ENCODE measurements at places on chromosomes 11 and 22.

DNA sequence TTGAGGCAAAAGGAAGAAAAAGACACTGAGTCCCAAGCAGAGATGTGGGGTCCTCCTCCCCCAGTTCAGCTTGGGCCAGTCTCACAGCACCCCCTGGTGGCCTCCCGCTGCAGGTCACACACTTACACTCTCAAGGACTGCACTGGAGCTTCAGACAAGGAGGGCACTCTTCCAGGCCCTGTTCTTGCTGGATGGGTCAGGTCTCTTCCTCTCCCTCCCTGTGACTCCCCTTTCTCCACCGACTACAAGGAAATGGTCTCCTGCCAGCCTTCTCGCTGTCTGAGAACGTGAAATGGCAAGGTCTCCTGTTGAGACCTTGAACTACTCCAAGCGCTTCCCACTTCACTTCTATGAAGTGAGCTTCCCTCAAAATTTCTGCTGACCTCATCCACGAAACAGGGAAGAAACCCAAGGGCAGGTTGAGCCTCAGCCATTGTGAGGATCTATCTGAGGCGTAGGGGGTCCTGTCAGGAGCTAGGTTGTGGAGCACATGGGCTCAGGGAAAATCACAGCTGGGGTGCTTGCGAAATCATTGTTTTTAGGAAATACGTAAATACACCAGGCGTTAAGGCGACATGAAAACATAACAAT is 11.2 kb upstream of the IGLL1 start:
- DNase-seq = peak; percentile 43

- DNase-seq = no peak
Observed at GRCh38 chr11:128662076-128662475, 31.8 kb upstream of the FLI1 start.

- no peak for DNase-seq
Observed at GRCh38 chr11:98358551-98358950, 662.2 kb upstream of the CNTN5 start.

DNA sequence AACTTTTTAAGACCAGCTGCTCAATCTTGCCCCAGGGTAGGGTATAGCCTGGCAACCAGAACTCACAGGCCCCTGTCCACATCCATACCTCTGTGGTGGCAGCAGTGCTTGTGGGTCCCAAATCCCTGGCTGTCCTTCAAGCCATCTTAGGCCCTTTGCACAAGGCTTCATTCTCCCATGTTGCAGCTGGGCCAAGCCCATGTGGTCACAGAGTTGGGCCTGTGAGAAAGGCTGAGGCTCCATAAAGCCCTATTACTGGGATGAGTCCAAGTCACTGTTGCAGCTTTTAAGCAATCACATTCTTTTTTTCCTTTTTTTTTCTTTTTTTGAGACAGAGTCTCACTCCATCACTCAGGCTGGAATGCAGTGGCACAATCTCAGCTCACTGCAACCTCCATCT is 47.9 kb upstream of the SLC25A1 start:
- DNase-seq = no peak

DNA sequence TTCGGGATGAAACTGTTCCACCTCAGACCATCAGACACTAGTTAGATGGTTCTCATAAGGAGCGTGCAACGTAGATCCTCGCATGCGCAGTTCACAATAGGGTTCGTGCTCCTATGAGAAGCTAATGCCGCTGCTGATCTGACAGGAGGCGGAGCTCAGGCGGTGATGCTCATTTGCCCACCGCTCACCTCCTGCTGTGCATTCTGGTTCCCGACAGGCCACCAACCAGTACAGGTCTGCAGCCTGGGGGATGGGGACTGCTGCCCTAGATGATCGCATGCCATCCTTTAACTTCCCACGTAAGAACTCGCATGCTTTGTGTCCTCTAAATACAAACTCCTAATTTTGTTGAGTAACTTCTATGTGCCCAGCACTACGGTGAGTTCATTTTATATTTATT is 62.6 kb downstream of the EFCAB6 start:
- DNase-seq = no peak

- DNase-seq = no peak
Observed at GRCh38 chr11:126578426-126578825, 222.9 kb downstream of the ST3GAL4 start.

- DNase-seq = no peak
Observed at GRCh38 chr22:48099251-48099650, 1336.8 kb downstream of the TBC1D22A start.

GRCh38 chr11:6225896-6226295 is 8.5 kb downstream of the FHIP1B start:
- no peak for DNase-seq

- no peak for DNase-seq
Observed at GRCh38 chr11:71580057-71581003, 2.3 kb downstream of the KRTAP5-11 start.

- DNase-seq = no peak
Observed at GRCh38 chr11:93089474-93090102, 108.2 kb downstream of the SLC36A4 start.

DNA sequence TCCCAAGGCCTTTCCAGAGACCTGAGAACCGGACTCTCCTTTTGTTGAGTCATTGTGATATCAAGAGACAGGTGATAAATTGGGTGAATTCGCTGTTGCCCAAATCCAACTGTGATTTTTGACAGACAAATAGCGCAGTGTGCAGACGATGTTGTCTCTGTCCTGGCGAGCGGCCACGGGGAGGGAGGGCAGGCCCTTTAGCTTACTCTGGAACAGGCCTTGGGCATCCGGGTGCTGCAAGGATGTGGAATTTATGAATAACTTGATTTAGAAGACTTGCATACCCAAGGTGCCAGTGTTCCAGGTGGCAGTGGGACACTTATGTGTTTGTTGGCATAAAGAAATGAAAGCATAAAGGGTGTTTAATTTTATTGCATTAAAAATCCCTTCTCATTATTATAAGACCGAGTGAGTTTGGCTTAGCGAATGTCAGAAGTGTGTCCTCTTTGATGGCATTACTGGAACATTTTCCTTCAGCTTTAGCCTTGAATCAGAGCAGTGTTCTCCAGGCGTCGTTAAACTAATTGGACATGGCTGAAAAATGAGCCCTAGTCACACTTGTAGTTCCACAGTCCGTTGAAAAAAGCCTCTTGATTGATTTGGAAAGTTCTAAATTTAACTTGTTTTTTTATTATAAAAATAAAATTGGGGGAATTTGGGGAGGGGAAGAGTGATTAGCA is 9.4 kb downstream of the LDLRAD3 start:
- DNase-seq = no peak

- no peak for DNase-seq
Observed at GRCh38 chr11:15146271-15147003, 31.7 kb downstream of the INSC start.

DNA sequence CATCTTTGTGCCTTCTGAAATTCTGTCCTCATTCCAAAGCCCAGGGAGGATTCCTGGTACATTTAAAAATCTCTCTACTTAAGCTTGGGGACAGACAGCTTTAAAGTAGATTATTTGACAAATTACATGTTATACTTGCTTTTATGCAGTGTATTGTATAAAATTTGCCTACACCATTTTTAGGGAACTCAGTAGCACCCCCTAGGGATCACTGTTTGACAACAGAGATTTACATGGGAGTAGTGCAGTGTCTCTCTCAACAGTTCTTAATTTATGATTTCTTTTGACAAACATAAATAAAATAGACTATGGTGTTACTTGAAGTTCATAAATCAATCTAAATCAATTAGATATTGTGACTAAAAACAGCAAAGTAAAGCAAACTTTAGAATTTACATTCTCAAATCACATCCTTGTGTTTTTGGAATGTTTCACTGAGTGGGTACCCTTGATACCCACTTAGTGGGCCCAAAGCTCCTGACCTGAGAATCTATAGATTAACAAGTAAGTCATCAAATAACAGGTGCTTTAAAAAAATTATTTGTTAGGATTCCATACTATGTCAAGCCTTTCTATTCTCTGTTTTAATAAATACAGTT is 428.8 kb downstream of the DYNC2H1 start:
- DNase-seq = no peak

DNA sequence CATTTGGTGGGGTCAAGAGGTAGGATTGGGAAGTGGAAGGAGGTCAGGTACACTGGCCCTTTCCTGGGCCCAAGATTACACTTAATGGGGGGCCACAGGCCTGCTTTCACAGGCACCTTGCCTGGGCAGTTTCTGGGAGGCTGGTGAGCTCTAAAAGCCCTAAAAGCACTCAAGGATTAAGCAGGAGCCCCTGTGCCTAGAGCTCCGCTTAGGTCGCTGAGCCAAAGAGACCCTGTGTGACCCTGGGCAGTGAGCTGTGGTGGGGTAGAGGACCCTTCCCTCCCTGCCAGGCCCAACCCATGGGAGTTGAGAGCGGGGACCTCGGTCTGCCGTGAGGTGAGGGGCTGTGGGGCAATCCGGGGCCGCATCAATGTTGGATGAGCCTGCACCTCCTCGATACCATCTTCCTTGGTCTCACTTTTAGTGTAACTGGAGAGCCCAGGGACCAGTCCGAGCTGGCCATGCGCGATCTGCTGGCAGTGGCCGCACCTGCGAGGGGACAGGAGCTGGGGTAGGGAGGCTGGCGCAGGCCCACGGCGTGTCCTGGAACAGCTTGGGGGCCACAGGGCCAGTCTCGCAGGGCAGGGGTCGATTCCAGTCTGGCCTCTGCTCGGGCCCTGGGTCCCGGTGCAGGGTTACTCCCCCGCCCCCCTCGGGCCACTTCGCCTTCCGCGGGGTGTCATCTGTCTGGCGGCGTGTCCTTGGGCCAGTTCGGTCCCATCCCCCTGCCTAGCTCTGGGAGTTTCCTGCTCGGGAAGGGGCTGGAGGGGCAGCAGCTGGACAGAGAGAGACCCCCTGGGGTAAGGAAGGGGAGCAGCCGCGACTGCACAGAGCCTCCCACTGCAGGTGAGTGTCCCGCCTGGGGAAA is 44.3 kb downstream of the EIF3F start:
- no peak for DNase-seq

DNA sequence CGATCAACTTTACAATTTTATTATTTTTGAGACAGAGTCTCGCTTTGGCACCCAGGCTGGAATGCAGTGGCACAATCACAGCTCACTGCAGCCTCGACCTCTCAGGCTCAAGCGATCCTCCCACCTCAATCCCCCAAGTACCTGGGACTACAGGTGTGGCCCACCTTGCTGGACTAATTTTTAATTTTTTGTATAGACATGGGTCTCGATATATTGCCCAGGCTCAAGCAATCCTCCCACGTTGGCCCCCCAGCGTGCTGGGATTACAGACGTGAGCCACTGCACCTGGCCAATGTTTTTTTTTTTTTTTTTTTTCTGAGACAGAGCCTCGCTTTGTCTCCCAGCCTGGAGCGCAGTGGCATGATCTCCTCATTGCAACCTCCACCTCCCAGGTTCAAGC is 2.0 kb upstream of the PPFIA1 start:
- DNase-seq = no peak

DNA sequence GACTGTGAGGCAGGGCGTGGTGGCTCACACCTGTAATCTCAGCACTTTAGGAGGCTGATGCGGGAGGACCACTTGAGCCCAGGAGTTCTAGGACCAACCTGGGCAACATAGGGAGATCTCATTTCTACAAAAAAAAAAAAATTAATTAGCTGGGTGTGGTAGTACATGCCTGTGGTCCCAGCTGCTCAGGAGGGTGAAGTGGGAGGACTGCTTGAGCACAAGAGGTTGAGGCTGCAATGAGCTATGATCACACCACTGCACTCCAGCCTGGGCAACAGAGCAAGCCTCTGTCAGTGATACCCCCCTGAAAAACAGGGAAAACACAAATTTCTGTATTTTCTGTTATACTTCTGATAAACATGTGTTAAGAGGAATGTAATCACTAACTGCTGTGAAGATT is 57.8 kb upstream of the ARHGAP32 start:
- DNase-seq = no peak

DNA sequence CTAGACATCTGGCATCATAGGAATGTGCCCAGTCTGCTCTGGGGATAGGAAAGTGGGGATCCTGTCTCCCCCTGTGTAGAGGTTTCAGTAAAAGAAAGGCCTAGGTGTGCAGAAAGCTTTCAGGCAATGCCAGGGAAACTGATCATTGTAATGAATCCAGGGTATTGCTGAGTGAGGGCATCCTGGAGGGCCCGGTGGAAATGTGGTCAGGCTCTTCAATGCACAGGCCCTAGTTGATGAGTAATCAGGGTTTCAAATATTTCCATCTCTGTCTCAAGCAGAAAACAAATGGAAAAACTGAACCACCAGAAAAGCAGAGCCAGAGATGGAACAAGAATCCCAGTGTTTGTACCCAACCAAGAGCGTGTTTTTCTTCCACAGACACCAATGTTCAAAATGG is 2.0 kb downstream of the CD3E start:
- no peak for DNase-seq

GRCh38 chr22:50723991-50724390 is 14.0 kb upstream of the ACR start:
- no peak for DNase-seq

GRCh38 chr11:35742707-35743454 is 80.3 kb downstream of the TRIM44 start:
- no peak for DNase-seq

GRCh38 chr11:70872955-70873735 is 379.2 kb downstream of the SHANK2 start:
- no peak for DNase-seq

DNA sequence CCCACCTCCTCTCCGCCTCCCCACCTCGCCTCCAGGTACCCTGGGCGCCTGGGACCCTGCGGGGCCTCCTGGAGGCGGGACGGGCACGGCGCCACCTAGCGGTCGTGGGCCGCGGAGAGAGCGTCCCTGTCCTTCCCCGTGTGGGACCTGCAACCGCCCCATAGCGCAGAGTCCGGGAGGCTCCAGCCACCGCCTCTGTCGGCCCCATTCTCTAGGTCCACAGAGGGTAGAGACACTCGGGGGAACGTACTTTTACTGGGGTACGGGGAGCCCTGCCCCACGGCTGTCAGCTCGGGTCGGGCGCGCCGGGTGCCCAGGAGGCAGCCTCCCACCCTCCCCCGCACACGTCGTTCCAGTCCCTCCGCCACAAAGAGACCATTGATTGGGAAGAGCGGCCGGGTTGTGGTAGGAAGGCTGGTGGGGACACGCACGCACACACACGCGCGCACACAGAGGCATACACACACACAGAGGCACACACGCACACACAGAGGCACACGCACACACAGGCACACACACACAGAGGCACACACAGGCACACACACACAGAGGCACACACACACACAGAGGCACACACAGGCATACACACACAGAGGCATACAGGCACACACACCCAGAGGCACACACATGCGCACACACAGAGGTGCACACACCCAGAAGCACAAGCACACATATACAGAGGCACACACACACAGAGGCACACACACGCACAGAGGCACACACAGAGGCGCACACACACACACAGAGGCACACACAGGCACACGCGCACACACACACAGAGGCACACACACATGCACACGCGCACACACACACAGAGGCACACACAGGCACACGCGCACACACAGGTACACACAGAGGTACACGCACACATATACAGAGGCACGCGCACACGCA is 12.6 kb upstream of the NECTIN1 start:
- DNase-seq = peak; percentile 62

GRCh38 chr11:89495951-89496350 is 4.8 kb upstream of the NOX4 start:
- no peak for DNase-seq

GRCh38 chr11:101128571-101129202 is 926 bp downstream of the PGR start:
- DNase-seq = no peak

Data from T-helper 9 cell (primary cell).